ENCODE measurements at places on chromosomes 2 and 18. TPM values are rescaled to one million over a fixed set of nuclear protein-coding genes. Genes with fewer than 3 reads are reported as not detected.

Gene SIX3
- total RNA-seq, result not detected

Gene CD8B
- 2.7 TPM for total RNA-seq

Gene TMEFF2
- not detected for total RNA-seq

DNA sequence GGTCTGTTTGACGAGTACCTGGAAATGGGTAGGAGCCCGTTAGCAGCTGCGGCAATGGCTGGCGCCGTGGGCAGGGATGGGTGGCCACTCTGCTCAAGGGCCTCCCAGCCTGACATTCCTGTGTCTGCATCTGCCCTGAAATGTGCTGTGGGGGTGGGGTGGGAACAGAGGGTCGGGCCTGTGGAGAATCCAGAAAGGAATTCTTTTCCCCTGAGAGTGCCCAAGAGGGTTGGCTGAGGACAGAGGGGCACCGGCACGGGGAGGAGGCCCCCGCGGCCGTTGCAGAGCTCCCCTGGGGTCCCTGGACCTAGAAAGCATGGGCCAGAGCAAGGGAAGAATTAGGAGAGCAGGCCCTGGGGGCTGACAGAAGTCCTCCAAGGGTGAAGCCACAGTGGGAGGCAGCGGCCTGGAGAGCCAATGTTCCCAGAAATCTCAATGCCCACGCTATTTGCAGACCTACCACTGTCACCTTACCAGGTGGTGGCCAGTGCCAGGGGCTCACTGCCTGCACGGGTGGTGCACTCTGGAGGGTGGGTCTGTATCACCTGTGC is 27.8 kb downstream of the ANO7 start:
- peak; percentile 77 for DNase-seq
- H3K27me3 ChIP-seq, result no peaks in the 10 kb centered on the region
- H3K27ac ChIP-seq, result no peak overlapping the region
- H3K4me3 ChIP-seq, result no peak overlapping the region

GRCh38 chr2:29035016-29035745 is 39.1 kb downstream of the PCARE start:
- H3K4me1 ChIP-seq, result no peaks in the 10 kb centered on the region
- no peak overlapping the region for H3K4me3 ChIP-seq
- H3K27ac ChIP-seq, result no peak overlapping the region
- H3K27me3 ChIP-seq, result no peaks in the 10 kb centered on the region
- no peaks in the 10 kb centered on the region for H3K36me3 ChIP-seq
- DNase-seq, result no peak

Measured in upper lobe of left lung (tissue), 6 donors.